Activated effector memory CD4-positive, alpha-beta T cell treated with Interleukin-2 at 50 U/mL for 16 hours (primary cell): ENCODE measurements at places on chromosomes 12 and 14.

- no peak for DNase-seq
These were observed 65.7 kb downstream of the PRMT8 start for GRCh38 chr12:3556716-3557115.

- no peak for DNase-seq
These were observed 270.2 kb downstream of the SSPN start for GRCh38 chr12:26465419-26466097.

DNA sequence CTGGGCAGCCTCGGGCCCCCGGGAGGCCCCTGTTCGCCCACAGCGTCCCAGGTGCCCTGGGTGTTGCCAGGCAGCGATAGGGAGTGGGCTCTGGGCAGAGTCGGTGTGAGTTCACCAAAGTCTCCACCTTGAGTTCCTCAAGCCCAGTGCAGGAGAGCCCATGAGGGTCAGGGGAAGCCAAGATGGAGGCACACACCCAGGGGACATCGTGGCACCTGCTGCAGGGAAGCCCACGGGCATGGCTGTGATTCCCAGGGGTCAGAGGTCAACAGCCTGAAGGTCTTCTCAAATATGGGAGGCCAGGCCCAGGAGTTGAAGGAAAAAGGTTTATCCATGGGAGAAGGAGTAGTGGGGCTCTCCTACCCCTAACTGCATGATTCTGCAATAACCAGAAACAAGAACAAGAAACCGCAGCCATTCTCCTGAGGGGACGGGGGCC lies 148.8 kb downstream of the ADGRD1 start:
- DNase-seq = no peak

DNA sequence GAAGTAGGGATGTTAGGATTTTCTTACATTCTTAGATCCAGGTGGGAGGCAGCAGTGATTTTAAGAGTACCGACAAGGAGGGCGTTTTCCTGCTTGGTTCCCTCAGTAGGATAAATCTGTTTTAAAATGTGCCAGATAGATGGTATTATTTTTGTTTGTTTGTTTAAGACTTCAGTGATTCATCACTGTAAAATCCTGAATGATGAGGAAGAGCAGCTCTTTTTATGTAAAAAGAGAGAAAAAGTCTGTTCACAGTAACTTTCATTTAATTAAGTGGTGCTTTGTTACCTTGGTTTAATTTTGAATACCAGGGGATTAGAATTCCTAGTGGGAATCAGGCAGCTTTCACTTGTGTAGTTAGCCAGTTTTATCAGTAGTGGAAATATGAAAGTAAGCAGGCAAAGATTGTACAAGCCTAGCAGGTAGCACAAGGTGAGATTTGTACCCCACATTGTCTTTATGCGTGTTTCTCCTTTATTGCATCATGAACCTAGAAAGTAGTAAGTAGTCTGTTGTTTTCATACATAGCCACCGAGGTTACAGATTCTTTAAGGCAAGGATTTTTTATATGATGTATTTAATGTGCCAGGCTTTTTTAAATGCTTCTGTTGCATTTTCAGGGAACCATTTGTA lies 349.6 kb downstream of the CCDC91 start:
- DNase-seq = no peak

GRCh38 chr12:6891646-6892001 lies 13.0 kb upstream of the LRRC23 start:
- no peak for DNase-seq

DNA sequence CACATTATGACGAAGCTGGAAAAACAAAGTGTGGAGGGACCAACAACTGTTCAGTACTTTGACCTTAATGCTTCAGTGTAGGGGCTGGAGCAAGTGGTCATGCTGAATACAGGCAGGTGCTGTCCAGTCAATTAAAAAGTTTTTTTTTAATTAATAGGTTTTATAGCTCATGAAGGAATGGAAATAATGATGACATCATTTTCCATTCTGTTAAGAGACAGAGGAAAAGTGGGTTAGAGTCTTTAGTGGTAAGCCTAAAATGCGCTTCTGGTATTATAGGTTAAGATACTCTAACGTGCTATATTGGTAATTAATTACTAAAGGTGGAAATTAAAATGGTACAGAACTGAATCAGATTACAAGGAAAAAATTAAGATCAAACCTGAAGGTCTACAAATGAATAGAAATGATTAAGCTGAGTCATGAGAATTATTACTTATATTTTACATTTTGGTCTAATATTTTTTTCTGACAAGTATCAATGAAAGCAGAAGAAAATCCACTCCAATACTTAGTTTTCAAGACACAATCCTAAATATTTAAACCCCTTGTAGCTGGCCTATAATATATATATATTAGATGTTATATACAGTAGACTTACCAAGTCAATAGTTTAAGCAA lies 15.6 kb downstream of the KLHDC2 start:
- DNase-seq = no peak

- no peak for DNase-seq
These were observed 43.7 kb upstream of the RFLNA start for GRCh38 chr12:124251186-124251585.

- no peak for DNase-seq
These were observed 9.8 kb downstream of the ZNF385A start for GRCh38 chr12:54374562-54375258.

GRCh38 chr12:132909030-132909368 lies 21.6 kb upstream of the CHFR start:
- no peak for DNase-seq

DNA sequence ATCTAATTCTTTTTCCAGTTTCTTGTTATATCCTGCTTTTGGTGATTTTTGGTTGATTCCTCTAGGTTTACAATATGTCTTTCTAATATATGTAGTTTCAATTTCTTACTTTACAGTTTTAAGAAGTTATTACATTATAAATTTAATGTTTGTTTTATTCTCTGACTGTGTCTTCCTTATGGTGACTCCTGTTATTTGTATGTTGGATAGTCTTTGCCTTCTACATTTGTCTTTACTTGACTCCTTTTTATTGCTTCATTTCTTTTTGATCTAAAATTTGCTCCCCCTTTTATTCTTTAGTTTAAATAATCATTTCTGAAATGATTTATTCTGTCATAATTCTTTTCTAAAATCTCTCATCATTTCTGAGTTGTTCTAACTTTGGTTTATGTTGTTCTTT lies 125.8 kb downstream of the CCDC91 start:
- no peak for DNase-seq

- DNase-seq = no peak
These were observed 1.3 kb downstream of the RAD9B start for GRCh38 chr12:110503432-110503831.
